Ascending aorta (tissue), 2 donors: ENCODE measurements at places on chromosomes 12 and 14.

DNA sequence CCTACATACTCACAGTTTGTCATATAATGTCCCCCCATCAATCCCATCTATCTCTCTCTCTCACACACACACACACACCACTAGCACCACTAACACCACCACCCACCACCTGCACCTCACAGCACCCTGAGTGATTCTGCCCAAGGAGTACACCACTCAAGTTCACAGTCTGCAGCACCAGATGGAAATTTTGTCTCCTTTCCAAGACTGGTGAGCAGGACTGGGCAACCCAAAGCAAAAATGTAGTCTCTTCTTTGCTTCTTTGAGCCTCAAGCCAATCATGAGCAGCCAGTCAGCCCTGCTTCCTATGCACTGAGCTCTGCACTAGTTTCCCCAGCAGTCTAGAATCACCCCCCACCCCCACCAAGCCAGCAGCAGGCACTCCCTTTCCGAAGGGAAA lies 15.0 kb upstream of the ARMH4 start:
- DNase-seq: no peak

- no peak for DNase-seq
Measured at GRCh38 chr12:41224066-41224465, 35.9 kb downstream of the PDZRN4 start.

DNA sequence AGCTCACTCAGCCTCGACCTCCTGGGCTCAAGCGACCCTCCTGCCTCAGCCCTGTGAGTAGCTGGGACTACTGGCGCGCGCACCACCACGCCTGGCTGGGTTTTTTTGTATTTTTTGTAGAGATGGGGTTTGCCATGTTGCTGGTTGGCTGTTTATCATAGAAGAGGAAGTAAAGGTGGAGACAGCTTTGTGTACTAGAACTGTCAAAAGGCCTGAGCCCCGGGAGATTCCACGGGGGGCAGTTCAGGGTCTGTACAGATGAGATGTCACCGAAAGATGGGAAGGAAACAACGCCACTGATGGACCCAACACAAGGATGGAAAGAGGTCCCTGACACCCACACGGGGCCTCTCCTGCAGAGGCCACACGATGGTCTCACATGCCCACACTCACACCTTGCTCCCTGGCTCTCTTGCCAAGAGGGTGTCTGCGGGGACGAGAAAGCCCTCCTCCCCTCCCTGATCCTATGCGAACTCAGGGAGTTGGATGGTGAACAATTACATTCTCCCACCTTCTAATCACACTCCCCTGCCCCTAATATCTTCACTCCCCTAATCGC lies 66.6 kb downstream of the KDM2B start:
- no peak for DNase-seq

GRCh38 chr12:113912760-113913329 lies 53.3 kb downstream of the RBM19 start:
- no peak for DNase-seq

DNA sequence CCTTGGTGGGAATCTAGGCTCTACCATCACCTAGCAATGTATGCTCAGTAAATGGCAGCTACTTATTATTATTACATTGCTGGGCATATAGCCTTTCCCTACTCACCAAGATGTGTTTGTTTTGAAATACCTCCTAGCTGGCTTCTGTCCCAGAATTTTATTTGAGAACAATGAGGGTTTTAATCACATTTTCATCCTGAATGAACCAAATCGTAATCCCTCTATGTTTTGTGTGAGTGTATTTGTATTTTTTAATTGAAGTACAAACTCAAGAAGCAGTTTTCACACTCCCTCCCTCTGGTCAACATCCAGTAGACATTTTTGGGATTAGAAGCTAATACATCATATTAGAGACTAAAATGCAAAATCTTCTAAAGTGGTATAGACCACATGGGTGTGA lies 7.6 kb downstream of the SLC7A8 start:
- no peak for DNase-seq

DNA sequence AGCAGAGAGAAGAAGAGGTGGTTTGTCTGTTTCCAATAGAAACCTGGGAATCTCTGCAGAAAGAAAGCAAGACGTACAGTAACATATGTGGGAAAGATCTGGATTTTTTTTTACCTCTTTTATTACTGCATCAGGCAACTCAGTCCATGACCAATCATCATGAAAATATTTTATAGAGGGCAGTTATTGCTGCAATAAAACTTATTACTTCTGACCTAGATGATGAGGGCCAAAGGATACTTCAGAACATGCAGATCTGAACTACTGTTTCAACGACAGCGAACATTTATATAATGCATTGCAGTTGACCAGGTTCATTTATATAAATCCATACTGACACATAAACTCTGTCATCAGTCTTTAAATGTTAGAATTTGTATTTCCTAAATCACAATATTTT lies 67.7 kb downstream of the STAB2 start:
- no peak for DNase-seq

- no peak for DNase-seq
Measured at GRCh38 chr12:51823875-51824565, 24.5 kb downstream of the FIGNL2 start.

DNA sequence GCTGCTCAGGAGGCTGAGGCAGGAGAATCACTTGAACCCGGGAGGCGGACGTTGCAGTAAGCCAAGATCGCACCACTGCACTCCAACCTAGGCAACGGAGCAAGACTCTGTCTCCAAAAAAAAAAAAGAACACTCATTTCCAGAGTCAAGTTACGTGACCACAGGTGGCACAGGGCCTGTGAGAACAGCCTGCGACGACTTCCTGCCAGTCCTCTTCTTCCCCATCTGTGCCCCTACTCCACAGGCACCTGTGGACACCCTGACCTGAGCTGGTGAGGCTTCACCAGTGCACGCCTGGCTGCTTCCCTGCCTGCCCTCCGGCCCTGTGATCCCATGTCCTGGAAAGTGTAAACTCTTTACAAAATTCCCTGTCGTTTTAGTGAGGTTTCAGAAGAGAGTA lies 77.7 kb downstream of the PPP2R5C start:
- no peak for DNase-seq

DNA sequence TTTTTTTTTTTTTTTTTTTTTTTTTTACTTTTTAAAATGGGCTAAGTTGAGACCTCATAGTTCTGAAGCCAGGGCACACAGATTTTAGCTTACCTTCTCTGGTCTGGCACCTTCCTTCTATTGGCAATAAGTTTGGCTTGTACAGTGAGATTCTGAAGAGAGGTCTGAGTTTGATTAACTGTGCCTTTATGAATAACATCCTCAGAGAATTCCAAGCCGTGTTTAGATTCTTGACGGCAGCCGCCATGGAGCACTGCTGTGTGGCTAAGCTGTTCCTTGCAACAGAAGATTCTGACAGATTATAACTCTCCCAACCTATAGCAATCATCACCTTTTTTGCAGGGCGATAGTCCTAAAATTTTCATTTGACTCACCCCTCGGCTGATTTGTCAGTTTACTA lies 354.9 kb upstream of the FAR2 start:
- no peak for DNase-seq

GRCh38 chr14:89926694-89927093 lies 27.8 kb downstream of the EFCAB11 start:
- no peak for DNase-seq

DNA sequence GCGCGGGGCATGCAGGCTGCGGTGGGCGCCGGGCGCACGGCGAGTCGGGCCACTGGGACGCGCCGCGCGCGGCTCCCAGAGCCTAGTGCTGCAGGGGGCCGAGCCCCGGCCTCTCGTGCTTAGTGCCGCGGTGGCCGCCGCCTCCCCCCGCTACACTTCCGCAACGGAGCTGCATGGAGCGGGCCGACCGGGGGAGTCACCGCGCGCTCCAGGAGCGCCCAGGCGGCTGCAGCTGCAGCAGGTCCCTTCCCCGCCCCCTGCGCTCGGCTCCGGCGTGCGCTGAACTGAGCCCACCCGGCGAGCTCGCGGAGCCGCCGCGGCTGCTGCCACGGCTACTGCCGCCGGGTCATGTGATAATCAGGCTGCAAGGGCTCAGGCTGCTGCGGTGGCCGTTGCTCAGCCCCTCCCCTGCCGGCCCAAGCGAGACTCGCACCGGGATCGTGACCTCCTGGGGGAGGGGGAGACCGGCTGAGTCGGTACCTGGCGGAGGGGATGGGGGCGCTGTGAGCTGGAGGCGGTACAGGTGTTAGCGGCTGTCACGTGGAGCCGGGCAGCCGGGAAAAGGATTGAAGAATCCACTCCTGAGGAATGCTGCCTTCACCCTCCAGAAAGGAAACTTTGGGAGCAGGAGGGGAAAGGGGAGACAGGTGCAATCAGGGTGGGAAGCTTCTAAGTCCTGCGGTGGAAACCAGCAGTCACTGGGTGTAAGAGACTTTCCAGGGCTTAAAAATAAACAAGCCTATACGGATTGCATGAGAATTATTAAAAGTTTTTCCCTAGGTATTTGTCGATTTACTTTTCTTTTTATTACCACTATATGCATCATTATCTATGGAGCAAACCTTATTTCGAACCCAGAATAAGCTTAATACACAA lies at the start of gene PPM1H:
TSS of gene PPM1H (minus strand) at position 352 of the 876 bp plus-strand sequence. CDS start 414 bp downstream, outside the sequence.
- DNase-seq: peak; percentile 69

GRCh38 chr12:100382338-100382737 lies 25.5 kb downstream of the SLC17A8 start:
- DNase-seq: no peak

GRCh38 chr12:120091371-120092090 lies 25.0 kb downstream of the RAB35 start:
- no peak for DNase-seq
